ENCODE measurements at places on chromosomes 16 and 17. TPM values are rescaled to one million over a fixed set of nuclear protein-coding genes. Genes with fewer than 3 reads are reported as not detected.

DNA sequence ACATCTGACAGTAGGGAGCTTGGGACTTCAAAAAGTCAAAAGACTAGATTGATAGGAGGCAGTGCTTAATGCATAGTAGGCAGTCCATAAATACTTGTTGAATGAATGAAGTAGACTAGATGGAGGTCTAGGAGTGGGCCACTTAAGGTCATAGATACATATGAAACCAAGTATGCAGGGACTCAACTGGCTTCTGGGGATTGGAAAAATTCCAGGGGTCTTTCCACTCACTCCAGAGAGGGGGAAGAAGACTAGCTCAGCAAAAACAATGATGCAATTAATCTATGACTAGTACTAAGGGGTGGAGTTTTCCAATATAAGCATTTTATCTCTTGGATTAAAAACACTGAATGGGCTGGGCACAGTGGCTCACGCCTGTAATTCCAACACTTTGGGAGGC is 298.3 kb upstream of the XYLT1 start:
- no peak for DNase-seq

DNA sequence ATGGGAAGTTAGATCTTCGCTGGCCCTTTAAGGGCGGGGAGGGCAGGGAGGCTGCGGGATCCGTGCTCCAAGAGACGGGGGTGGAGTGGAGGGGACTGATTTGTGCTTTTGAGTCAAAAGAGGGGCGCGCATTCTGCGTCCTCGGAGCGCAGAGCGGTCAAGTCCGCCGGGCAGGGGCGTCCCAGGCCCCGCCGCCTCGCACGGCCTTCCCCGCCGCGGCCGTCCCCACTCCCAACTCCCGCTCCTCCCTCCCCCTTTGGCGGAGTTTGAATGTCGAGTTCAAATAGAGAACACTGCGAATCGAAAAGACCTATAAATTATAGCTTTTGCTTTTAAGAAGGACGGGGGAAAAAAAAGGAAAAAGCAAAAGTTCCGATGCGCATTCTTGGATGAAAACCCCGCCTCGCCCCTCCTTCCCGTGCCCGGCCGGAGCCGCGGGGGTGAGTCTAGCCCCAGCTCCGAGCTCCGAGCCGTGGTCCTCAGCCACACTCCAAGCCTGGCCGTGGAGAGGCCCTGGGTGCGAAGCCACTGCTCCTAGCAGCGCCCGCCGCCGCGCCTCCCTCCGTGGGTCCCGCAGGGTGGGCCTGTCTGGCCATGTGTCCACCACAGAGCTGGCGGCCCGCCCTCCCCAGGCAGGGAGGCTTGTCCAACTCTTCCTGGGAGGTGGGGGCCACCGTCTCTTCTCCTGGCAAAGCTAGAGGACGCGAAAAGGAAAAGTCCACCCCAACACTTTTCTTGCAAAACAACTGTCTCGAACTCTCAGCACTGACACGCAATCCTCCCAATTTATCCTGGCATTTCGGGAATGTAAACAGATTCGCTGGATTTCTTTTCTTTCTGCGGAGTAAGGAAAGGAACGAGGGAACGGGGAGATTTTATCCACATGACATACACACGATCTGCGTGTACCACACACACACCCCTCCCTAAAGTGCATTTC is 3.6 kb downstream of the CBX8 start:
- no peak for DNase-seq

DNA sequence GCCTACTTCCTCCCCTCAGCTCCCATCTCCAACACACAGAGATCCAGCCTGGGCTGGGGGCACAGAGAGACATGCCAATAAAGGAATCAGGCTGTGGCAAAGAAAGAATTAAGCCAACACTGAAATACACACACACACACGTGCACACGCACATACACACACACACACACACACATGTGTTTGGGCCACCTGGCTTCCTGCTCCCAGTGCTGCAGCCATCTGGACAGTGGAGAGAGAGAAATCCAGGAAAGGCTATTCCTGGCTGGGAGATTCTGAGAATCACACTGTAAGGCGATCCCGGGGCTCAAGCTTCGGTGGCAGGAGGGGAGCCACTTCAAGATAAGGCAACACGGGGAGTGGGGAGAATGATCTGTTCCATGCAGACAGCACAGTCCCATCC is 72.4 kb downstream of the NOG start:
- no peak for DNase-seq

- DNase-seq, result no peak
Observed at GRCh38 chr16:78972986-78973385, 627.6 kb downstream of the MAF start.

- no peak for DNase-seq
Observed at GRCh38 chr17:39237586-39237985, 11.8 kb upstream of the STAC2 start.

GRCh38 chr17:50258647-50259476 is 15.4 kb upstream of the TMEM92 start:
- no peak for DNase-seq

DNA sequence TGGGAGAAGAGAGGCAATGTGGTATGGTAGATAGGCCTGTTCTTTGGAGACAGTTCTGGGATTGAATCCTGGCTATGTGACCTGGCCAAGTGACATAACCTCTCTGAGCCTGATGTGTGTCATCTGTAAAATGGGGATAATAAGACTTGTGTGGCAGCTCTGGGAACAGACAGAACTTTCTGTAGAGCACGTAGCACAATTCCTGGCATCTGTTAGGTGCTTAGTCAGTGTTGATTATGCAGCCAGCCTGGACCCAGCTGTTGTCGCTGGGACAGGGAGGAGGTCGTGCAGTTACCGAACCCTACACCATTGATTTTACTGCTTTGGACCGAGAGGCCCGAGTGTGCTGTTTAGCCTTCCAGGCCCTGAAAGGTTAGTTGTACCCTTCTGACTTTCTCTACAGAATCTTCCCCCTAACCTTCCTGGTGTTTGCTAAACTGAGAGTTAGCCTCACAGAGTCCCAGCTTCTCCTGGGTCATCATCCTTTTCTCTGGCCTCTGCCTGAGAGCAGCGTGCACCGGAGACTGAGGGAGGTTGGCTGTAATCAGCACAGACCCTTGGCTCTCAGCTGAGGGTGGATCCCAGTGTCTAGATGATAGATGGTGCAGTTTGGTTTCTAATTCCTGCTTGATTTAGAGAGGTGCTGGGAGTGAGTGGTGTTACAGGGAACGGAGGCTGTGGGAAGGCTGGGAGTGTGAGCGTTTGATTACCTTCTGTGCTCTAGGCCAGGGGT is 31.9 kb downstream of the MSI2 start:
- DNase-seq, result no peak

The TP53TG3C gene
- total RNA-seq, result not detected

The TP53TG3 gene
- not detected for total RNA-seq

The AATK gene
- total RNA-seq, result 1.9 TPM

The HOXB9 gene
- 0.16 TPM for total RNA-seq

The KRT15 gene
- not detected for total RNA-seq

The SYNGR3 gene
- total RNA-seq, result 8.8 TPM

The MYH3 gene
- 20.5 TPM for total RNA-seq

Measured in naive thymus-derived CD4-positive, alpha-beta T cell (primary cell).